8988T (cell line): ENCODE measurements at places on chromosomes 4 and X.

- no peak for DNase-seq
Measured at GRCh38 chr4:33477715-33478114, 2757.5 kb downstream of the PCDH7 start.

DNA sequence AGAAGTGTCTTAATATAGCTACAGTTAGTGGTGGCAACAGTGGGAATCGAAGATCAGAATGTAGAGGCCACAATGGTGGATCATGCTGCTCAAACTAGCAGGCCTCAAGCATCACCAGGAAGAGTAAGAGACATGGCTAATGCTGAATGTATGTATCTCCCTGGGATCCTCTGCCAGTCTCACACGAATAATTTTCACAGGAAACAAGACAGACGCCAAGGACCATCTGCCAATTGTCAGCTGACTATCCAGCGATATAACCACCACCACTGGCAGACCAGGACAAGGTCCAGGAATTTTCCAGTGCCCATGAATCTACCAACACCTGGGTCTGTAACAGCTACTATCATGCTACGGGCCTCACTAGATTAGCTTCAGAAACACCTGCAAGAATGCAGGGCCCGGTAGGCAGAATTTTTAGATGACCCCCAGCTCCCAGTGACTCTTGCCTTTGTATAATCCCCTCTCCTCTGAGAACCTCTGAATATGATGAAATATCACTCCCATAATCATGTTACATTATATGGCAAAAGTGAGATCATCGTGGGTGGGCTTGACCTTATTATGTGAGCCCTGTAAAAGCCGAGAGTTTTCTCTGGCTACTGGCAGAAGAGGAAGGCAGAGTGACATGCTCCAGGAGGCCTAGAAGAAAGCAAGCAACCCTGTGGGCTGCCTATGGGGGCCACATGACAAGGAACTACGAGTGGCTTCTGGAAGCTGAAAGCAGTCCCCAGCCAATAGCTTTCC, 429.8 kb downstream of the BCOR start:
- no peak for DNase-seq

GRCh38 chr4:104404361-104404760, 90.3 kb downstream of the CXXC4 start:
- DNase-seq = no peak

- DNase-seq = no peak
Measured at GRCh38 chr4:107801766-107802211, 22.9 kb upstream of the SGMS2 start.

GRCh38 chr4:8901335-8901734, 29.7 kb upstream of the HMX1 start:
- no peak for DNase-seq

DNA sequence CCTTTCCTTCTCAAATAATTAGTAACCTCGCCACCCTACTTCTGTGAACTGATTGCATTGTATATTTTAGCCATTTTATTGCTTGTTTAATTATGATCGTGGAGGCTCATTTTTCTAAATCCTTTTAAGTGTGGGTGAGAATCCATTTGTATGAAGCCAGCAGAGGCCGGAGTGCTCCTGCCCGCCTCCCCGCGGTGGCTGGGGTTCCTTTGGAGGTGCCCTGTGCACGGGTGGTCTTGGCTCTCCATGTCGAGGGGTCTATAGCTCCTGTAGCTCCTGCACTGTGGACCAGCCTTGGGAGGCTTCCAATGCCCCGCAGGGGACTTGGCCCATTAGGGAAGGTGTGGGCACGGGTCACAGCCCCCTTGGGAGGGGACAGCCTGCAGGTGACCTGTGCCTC, 15.0 kb downstream of the UVSSA start:
- DNase-seq = no peak

DNA sequence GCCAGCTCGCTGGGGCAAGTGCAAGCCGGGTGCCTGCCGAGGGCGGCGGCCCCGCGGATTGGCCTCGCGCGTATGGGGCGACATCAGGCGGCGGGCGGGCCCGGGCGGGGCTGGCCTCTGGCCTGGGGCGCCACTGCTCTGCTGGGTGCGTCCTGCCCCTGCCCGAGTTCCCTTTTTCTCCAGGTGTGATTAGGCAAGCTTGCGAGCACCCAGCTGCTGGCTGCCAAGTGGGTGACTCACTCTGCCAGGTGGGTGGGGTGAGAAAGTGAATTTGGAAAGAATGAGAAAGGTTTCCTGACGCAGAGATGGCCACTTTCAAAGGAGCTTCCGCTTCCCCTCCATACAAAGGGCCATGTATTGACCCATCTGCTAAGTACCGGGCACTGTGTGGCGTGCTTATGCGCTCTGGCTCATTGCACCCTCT, 32.5 kb downstream of the FGFBP1 start:
- DNase-seq = peak; percentile 83

DNA sequence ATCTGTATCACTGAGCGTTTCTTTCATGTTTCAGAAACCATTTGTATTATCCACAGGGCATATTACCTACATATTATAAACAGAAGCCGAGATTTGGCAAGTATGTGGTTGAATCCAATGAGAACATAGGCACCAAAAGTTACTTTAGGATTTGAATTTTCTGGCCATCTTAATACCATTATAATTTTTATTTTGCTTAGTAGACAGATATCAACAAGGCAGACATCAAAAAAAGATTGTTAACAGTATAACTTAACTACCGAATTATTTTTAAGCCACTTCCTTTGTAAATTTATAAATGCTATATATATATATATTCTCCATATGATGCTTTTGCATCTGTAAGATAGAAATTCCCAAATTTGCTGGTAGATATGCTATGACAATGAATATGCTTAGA, 2.2 kb downstream of the GUCY1B1 start:
- DNase-seq = no peak

- no peak for DNase-seq
Measured at GRCh38 chr4:134219043-134219442, 17.5 kb upstream of the PABPC4L start.

DNA sequence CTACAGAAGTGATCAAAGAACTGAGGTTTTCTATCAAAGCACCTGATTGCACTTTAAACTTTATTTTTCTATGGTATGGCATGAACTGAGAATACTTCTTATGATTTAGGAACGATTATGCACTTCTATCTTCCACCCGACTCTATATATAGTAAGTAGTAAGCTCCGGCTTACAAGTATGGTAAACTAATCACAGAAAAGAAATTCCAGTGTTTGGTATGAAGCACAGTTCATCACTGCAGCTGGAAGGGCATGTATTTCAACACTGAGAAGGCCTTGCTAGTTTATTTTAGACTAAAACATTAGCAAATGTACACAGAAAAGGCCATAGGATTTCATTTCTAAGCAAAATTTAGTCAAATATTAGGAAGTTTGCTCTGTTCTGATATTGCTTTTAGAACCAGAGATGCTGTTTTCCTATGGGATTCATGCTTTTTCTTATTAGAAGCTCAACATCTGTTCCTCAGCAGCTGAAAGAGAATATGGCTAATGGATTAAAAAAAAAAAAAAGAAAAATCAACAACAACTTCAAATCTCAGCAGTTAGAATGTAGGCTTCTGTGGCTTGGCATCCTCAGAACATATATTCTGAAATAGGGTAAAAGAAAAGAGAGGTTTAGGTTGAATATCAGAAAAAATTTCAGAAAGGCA, 273.5 kb downstream of the C4orf33 start:
- DNase-seq = no peak

- DNase-seq = no peak
Measured at GRCh38 chr4:16194214-16194613, 32.1 kb downstream of the TAPT1 start.

DNA sequence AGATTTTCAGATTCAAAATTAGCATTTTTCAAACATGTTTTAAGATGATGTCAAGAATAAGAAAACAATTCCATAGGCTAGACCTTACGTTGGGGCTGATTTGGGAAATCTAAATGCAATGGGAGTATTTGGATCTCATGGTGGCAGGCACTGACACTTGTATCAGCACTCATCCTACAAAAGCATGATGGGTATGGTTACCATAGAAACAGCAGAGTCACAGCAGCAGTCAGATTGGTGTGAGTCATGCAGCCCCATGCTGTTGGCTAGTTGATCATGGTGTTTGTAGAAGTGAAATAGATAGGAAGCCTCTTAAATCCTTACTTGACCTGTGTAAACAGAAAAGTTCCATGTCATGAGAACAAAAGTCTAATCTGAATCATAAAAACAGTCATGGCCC, 1637.3 kb upstream of the PABPC4L start:
- DNase-seq = no peak

DNA sequence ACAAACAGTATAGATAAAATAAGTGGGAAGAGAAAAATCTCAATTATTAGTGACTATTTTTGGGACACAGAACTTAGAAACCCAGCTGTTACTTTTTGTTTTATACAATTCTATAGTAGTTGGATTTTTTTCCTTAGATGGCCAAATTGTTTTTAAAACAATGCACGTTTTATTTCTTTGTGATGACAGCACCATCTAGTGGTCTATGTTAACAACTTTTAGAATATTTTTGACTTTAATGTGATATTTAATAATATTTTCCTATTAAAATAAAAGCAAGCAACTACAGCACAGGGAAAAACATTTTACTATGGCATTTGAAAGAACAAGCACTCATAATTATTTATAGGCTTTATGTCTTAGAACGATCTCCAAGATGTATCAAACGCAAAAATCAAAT, 5.6 kb upstream of the SMIM31 start:
- DNase-seq = no peak

GRCh38 chr4:68872643-68873502, 57.1 kb downstream of the UGT2B10 start:
- no peak for DNase-seq

DNA sequence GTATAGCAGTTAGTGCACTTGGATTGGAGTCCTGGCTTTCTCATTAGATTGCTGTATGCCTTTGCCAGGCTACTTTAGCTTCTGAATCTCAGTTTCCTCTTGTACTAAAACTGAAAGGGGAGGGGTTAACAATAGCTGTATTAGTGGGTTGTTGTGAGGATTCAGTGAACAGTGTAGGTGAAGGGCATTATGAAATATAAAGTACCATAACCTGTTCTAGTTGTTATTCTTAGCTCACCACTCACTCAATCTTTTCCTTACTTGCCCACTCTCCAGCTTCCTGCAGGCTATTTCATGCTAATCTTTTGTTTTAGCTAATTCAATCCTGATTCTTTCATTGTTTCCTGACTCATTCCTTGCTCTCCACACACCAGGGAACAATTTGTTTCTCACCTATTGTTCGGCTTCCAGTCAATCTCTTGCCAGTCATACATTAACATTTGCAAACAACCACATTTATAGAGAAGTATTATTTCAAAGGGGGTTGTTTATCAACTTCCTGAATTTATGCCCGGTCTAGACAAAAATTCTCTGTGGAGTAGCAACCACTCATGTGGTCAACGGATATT, 50.6 kb upstream of the EDA start:
- DNase-seq = no peak

DNA sequence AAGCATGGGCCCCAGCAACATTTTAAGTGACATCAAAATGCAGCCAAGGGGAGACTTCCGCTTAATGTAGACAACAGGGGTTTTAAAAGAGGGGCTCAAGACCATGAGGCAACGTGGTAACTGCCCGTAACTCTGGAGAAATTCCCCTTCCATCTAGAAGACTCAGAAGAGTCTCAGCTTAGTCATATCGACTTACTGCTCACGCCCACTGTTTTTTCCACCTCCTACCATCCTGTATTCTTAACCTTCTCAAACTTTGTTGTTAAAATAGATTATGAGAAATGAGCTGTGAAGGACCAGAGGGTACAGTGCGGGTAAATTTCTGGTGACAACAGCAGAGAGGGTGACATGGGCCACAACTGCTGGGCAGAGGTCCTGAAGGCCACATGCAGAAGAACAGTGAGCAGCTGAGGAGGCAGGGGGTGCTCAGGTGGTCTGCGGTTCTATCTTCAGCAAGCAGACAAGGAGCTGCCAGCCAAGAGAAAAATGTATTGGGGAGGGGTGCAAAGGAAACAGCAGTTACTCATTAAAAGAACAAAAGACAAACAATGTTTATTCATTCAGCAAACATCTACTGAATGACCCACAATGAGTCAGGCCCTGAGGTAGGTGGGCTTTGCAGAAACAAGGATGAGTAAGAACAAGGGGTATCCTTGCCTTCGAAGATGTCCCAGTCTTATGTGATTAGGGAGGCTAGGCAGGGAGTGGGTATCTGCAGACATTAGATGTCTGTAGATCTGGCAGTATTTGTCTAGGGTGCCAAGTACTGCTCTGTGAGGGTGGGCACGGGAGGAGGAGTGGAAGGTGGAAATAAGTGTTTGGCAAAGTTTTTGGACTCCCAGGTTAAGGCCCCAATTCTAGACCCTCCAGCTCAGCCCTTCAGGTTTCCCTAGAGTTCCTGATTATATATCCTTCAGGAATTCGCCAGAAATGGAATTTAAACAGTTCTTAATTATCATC, 175.3 kb downstream of the TSPAN5 start:
- DNase-seq = no peak

GRCh38 chrX:23980011-23980441, 47.0 kb downstream of the KLHL15 start:
- DNase-seq = no peak

DNA sequence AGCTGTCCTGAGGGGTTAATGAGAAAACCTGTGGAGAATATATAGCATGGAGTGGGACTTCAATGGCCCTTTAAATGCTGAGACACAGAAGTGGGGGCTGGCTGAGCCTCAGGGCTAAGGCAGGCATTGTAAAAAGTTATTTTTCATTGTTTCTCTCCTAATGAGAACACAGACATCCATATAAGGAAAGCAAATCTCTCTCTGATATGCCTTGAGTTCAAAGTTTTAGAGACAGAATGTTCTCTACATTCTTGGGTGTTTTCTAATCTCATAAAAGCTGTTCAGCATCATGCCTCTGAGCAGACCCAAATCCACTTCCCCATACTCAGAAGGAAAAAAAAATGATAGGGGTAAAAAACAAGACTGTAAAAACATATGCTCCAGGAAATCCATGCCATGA, 16.8 kb upstream of the RAB40A start:
- DNase-seq = no peak

GRCh38 chr4:125526420-125526819, 211.7 kb downstream of the FAT4 start:
- no peak for DNase-seq

DNA sequence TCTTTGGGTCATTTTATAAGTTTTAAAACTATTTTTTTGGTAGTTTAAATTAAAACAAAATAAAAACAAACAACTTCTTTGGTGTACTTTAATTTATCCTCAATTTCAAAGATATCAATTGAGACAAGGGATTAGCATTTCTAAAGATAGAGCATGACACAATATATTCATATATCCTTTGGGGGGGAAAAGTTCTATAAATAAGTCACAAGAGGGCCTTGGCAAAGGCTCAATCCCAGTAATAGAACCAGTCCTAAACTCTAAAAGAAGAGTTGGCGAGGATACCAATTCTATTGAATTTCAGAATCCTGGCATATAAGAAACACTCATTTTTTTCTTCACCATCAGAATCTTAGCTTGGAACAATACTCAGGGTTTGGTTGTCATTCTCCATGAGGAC, 89.7 kb downstream of the COL4A6 start:
- DNase-seq = no peak
